T-helper 9 cell (primary cell): ENCODE measurements at places on chromosomes 13 and 19.
A peak's percentile ranks its signal among the peaks of the same experiment; 100 is the strongest.

DNA sequence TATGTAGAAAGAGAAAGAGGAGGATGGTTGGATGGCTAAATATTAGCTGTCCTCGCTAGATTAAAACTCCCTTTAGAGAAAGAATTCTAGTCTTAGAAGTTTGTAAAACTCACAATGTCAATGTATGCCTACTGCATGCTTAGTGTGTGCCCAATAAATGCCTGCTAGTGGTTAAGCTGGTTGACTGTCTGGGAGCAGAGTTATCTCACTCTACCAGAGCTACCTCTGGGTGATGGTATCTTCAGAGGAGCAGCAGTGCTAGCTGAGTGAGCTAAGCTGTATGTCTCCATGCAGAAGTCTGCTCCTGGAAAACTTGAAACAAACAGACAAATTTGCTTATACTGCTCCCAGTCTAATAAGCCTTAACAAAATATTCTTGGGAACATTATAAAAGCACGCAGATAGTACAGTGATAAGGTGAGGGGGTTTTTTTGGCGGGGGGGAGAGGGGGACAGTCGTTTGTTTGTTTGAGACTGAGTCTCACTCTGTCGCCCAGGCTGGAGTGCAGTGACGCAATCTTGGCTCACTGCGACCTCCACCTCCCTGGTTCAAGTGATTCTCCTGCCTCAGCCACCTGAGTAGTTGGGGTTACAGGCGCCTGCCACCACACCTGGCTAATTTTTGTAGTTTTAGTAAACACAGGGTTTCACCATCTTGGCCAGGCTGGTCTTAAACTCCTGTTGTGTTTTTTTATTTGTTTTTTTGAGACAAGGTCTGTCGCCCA, 202.8 kb upstream of the TSC22D1 start:
- DNase-seq = no peak

DNA sequence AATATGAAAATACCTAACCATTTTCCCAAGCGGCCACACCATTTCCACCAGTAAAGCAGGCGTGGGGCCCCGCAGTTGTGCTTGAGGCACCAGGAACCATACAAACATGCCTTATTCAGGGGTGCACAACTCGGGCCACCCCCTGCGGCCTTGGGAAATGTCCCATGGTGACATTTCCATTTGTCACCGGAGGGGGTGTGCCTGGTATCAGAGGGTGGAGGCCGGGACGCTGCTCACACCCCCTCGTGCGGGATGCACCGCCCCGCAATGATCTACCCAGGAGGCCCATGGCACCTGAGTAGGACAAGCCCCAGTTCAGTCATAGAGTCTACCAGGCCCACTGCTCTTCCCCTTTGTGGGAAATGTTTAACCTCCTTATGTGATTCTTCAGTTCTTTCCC, 218.8 kb downstream of the TEX29 start:
- no peak for DNase-seq

DNA sequence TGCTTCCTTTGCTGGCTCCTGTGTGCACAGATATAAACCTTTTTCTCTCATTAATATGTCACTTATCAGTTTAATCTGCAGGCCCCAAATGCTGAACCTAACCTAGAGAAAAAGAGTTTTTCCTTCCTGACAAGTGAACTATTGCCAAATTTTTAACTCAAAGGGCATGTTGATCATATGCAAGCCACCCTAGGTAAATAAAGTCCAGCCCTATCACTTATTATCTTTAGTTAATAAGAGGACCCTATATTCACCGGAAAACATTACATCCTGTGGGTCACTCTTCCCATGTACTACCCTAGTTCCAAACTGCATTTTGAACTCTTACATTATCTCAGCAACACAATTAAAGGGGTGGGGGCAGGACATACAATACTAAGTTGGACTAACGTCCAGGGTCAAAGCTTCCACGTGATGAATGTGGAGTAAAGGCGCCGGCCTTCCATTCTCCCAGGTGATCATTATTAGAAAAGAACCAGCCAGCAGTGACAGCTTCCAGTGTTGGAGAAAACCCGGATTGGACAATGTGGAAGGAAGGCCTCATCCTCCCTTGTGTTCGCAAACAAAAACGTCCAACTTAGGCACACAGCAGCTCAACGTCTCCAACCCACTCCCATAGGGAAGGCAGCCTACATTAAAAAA, 86.6 kb downstream of the STK24 start:
- no peak for DNase-seq

- DNase-seq = no peak
Observed at GRCh38 chr19:55913643-55914268, 18.4 kb downstream of the NLRP13 start.

GRCh38 chr13:113458253-113459065, 5.2 kb upstream of the ADPRHL1 start:
- no peak for DNase-seq

DNA sequence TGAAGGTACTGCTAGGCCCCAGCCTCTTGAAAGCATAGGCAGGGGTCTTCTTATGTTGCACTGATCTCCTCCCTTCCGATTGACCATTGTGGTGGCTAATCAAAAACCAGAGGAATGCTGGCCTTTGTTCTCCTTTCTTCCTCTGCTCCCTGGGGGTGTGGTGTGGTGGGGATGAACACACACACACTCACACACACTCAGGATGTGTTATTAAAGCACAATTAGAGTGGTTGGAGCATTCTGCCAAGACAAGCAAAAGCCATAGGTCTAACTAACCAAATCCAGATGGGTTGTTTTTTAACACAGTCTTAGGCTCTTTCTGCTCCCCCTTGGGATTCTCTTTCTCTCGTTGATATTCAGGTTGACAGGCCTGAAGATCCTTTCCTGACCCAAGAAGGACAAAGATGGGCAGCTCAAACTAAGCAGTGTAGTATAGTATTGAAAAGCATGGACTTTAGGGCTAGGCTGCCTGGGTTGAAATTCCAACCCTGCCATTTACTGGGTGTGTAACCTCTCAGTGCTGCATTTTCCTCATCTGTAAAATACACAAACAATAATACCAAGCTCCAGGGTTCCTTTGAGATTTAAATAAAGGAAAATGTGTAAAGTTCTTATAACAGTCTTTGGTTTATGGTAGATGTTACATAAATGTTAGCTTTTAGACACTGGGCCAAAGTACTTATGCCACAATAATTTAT, 25.5 kb upstream of the DGKH start:
- no peak for DNase-seq

DNA sequence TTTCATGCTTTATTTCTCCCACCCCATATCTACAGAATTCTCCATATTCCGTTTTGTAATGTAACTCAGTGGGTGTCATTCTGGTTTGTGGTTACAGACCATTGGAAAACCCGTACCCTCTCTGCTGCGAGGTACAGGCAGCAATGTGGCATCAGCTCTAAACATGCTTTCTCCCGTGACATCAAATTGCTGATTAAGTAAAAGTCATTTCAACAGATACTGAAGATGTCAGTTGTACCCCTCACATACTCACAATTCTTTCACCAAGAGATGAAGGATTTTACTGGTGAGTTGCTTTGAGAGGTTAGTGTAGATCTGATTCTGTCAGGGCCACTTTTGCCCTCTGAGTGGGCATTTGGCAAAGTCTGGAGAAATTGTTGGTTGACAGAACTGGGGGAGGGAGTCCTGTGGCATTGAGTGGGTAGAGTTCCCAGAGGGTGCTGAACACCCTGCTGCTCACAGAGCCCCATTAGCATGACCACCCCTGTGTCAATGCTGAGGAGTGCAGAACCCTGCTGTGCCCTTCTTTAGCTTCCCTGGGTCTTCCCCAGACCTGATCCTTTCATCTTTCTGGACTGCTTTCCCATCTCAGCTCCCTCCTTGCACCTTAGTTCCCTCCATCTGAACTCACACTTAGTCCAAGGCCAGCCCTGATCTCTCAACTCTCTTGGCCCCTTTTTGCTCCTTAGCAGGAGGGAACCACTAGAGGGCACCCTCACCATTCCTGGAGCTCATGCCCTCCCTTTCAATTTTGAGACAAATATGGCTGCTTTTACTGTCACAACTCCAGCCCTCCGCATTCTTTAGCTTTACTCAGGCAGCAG, 39.9 kb upstream of the CEACAM8 start:
- DNase-seq = peak; percentile 5

GRCh38 chr19:40445780-40446262, 1.7 kb upstream of the SERTAD3 start:
- DNase-seq = no peak

DNA sequence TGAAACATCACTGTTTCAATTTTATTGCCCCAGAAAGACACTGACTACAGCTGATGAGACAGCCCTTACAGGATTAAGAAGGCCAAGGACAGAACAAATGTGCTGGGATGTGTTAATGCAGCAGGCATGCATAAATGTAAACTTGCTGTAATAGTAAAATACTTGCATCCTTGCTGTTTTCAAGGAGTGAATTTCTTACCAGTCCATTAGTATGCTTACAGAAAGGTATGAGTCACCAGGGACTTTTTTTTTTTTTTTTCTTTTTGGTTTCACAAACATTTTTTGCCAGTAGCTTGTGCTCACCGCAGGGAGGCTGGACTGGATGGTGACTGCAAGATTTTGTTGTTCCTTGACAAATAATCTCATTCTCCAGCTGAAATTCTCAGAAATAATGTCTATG, 55.1 kb downstream of the GPR180 start:
- DNase-seq = no peak

GRCh38 chr19:40754611-40755247, 3.7 kb downstream of the SNRPA start:
- no peak for DNase-seq

- DNase-seq = no peak
Observed at GRCh38 chr13:21948769-21949474, 278.0 kb downstream of the FGF9 start.

GRCh38 chr13:72696579-72696978, 30.9 kb downstream of the MZT1 start:
- DNase-seq = no peak

DNA sequence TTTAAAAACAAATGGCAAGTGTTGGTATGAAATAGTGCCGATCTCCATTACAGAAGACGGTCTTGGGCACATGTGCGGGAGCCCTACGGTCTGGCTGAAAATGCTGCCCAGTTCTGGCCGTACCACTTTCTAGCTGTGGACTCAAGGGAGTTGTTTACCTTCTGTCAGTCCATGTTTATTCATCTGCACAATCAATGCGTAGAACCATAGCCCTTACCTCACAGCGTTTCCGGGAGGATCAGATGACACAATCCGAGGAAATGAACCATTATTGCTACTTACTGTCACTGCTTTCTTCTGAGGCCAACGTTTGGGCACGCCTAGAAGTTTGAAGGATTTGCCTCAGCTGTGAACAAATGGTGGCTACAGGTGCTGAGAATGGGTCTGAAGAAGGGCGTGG, 31.2 kb downstream of the GADD45B start:
- DNase-seq = no peak

DNA sequence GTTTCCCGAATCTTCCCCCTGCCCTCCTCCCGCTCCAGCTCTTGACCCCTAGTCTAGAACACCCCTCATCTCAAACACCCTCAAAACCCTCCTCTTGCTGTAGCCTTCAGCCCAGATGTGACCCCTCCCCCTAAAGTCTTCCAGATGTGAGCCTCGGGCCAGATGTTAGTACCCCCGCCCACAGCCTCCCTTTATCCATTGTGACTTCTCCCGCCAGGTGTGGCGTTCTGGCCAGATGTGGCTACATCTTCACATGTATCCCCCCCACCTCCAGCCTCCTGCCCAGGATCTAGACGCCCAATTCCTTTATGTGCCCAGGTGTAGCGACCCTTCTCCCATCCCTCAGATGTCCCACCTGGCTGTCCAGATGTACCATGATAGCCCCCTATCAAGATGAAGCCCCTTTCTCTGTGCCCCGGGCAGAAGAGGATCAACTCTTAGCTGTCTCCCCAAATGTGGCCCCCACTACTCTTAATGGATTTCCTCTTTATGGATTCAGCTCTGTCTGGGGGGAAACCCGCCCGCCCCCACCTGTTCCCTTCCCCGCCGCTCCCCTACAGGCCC, 517 bp upstream of the LTBP4 start:
- DNase-seq = no peak
